ENCODE measurements at places on chromosomes 1 and 21. TPM values are rescaled to one million over a fixed set of nuclear protein-coding genes. Genes with fewer than 3 reads are reported as not detected.

- no peak for DNase-seq
Observed at GRCh38 chr1:67226688-67227087, 60.4 kb downstream of the IL23R start.

DNA sequence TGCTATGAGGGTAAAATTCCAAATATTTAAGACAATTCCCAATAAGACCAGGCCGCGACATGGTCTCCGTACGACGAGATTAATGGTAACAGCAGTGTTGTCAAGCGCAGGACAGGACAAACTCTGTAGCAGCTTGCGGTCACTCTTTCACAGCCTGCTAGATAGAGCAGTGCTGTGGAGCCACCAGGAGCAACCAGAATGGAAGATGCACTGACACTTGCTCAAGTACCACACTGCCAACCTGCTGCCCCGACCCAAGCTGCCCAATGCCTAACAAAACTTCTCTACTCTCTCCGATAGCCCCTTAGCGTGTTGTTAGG lies 636 bp downstream of the WARS2 start:
- DNase-seq: no peak

DNA sequence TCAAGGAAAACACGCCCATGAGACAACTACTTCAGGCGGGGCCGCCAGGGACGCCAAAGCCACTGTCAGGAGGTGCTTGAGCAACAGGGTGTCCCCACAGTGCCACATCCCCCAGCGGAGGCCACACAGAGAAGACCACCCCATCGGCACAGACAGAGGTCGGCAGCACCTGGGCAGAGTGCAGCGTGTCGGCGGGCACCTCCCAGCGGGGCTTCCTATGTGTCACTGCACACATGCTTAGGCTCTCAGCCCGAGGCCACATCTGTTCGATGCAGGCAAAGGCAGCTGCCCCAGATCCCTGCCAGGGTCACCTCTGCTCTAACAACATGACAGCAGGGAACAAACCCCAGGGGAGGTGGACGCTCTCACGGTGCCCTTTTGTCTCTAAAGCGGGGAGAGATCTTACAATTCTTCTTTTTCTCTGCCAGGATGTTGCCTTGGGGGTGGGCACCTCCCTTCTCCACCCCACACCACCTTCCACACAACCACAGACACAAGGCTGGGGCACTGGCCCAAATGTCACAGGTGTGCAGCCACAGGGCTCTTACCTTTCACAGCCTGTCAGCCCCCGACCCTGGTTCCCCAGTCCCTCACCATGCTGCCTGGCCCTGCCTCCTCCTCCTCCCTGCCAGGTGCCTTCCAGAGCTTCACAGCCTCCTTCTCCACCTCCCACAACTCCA lies 4.2 kb downstream of the KRTAP10-8 start:
- no peak for DNase-seq

DNA sequence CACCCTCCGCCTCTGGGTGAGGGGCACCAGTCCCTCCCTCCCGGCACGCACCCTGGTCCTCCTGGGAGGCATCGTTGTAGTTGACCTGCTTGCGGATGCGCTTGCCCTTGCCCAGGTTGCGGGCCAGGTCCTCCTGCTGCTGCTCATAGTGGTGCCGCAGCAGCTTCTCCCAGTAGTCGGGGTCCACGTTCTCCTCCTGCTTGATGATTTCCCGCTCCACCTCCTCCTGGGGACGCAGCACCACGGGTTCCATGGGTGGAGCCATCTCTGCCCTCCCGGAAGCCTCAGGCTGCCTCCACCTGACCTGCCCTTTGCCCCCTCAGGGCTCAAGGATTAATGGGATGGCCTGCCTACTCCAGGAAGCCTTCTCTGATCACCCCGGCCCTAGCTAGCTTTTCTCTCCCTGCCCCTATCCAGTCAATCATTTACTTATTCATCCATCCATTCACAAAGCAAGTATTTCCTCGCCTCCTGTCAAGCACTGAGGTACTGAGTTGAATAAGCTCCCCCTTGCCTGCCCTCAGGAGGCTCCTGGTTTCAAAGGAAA lies 53.5 kb downstream of the CHD5 start:
- no peak for DNase-seq

Gene WNT3A
- 0.12 TPM for polyA plus RNA-seq

GRCh38 chr1:168799927-168800605 lies 71.1 kb upstream of the DPT start:
- DNase-seq: no peak

DNA sequence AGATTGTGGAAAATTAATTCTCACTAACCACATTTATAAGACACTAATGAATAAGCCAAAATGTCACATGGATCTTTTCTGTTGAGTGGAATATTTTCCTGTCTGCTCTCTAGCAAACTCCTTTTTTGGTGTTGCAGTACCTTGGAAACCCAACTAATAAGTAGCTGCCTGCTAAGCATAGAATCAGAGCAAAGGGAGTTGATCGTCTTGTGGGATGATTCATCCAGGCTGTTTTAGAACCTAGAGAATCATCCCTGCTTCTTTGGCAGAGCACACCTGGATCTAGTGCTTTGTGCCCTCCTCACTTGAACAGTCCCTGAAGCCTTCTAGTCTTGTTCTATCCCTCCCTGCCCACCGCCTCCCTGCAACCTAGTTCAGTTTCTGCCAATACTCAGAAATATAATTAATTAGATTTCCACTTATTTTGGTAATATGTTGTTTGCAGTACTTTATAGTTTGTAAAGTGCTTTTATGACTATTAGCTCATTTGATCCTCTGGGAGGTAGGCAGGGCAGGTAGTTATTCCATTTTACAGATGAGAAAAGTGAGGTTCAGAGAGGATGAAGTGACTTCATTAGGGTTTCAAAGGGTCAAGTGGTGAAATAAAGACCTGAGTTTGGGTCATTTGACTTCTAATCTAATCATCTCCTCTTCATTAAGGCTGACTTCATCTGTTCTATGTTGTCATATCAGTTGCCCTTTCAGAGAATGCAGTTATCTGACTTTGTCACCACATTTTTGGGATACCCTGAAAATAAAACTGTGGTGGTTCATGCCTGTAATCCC lies 2.5 kb downstream of the AGO4 start:
- no peak for DNase-seq

Gene SH3BGRL3
- 107 TPM for polyA plus RNA-seq

GRCh38 chr1:222529916-222530315 lies 18.0 kb downstream of the HHIPL2 start:
- DNase-seq: no peak

Gene RCSD1
- 12.8 TPM for polyA plus RNA-seq

- no peak for DNase-seq
Observed at GRCh38 chr1:201717286-201717685, 111.7 kb upstream of the IPO9 start.

All from left renal pelvis (tissue), 4 donors.